ENCODE measurements at places on chromosomes 2 and 18. TPM values are rescaled to one million over a fixed set of nuclear protein-coding genes. Genes with fewer than 3 reads are reported as not detected.
A peak's percentile ranks its signal among the peaks of the same experiment; 100 is the strongest.

GRCh38 chr18:25736516-25736915 is 353.9 kb downstream of the SS18 start:
- DNase-seq, result no peak
- no peak overlapping the region for H3K27ac ChIP-seq
- peaks cover 35% of the 10 kb centered on the region for H3K27me3 ChIP-seq
- peaks cover 10% of the 10 kb centered on the region for H3K4me1 ChIP-seq

GRCh38 chr2:108632332-108633160 is 86.7 kb upstream of the RANBP2 start:
- no peaks in the 10 kb centered on the region for H3K27me3 ChIP-seq
- peaks cover 42% of the 10 kb centered on the region for H3K4me1 ChIP-seq
- H3K36me3 ChIP-seq, result no peaks in the 10 kb centered on the region
- no peak overlapping the region for H3K4me3 ChIP-seq

- no peaks in the 10 kb centered on the region for H3K27me3 ChIP-seq
- H3K36me3 ChIP-seq, result no peaks in the 10 kb centered on the region
Measured at GRCh38 chr2:240878341-240878936, 9.8 kb downstream of the AGXT start.

GRCh38 chr18:58067601-58068000 is 23.6 kb downstream of the NEDD4L start:
- H3K27ac ChIP-seq, result peak overlapping the region; percentile 24
- H3K4me3 ChIP-seq, result no peak overlapping the region
- no peak for DNase-seq
- H3K36me3 ChIP-seq, result peaks cover 30% of the 10 kb centered on the region

GRCh38 chr2:104444889-104445288 is 409.0 kb upstream of the POU3F3 start:
- no peaks in the 10 kb centered on the region for H3K4me1 ChIP-seq
- no peak overlapping the region for H3K27ac ChIP-seq
- no peaks in the 10 kb centered on the region for H3K36me3 ChIP-seq
- DNase-seq, result no peak
- H3K4me3 ChIP-seq, result no peak overlapping the region

- no peaks in the 10 kb centered on the region for H3K27me3 ChIP-seq
- peak overlapping the region; percentile 35 for H3K27ac ChIP-seq
- peak overlapping the region; percentile 63 for H3K4me3 ChIP-seq
- H3K4me1 ChIP-seq, result peaks cover 32% of the 10 kb centered on the region
- DNase-seq, result no peak
- no peaks in the 10 kb centered on the region for H3K36me3 ChIP-seq
Measured at GRCh38 chr2:231617059-231617926, 24.6 kb downstream of the TEX44 start.

Gene IL1R1
- total RNA-seq, result 31.7 TPM

Gene ATP6V1B1
- 8.6 TPM for total RNA-seq

- H3K4me1 ChIP-seq, result peaks cover 29% of the 10 kb centered on the region
- DNase-seq, result no peak
- H3K36me3 ChIP-seq, result no peaks in the 10 kb centered on the region
- H3K27ac ChIP-seq, result no peak overlapping the region
Measured at GRCh38 chr2:182068811-182069210, 83.2 kb downstream of the PPP1R1C start.

- H3K4me1 ChIP-seq, result peaks cover 21% of the 10 kb centered on the region
- H3K36me3 ChIP-seq, result no peaks in the 10 kb centered on the region
- H3K27me3 ChIP-seq, result peaks cover 3% of the 10 kb centered on the region
- H3K27ac ChIP-seq, result no peak overlapping the region
Measured at GRCh38 chr2:46863882-46864281, 51.7 kb downstream of the MCFD2 start.

- no peaks in the 10 kb centered on the region for H3K36me3 ChIP-seq
- H3K4me1 ChIP-seq, result no peaks in the 10 kb centered on the region
- H3K27me3 ChIP-seq, result no peaks in the 10 kb centered on the region
- no peak overlapping the region for H3K27ac ChIP-seq
- no peak overlapping the region for H3K4me3 ChIP-seq
Measured at GRCh38 chr2:184370954-184371353, 227.4 kb upstream of the ZNF804A start.

- H3K36me3 ChIP-seq, result no peaks in the 10 kb centered on the region
- no peak overlapping the region for H3K4me3 ChIP-seq
- no peak overlapping the region for H3K27ac ChIP-seq
- no peak for DNase-seq
- H3K4me1 ChIP-seq, result peaks cover 26% of the 10 kb centered on the region
Measured at GRCh38 chr2:215746226-215746886, 267.0 kb downstream of the MREG start.

DNA sequence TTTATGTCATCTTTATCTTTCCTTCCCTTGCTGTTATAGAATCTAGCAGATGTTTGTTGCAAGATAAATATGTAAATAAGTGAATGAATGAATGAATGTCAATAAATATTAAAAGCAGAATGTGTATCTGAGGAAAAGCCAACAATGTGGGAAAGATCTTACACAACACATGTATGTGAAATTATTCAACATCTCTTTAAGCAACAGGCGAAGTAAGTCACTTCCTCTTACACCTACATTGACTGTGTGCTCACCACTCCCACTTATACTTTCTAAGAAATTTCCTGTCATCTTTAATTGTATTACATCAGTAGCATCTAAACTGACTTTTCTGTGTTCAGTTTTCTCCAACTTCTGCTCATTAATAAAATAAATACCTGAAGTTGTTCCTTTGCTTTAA is 43.0 kb downstream of the RAD51AP2 start:
- peaks cover 3% of the 10 kb centered on the region for H3K27me3 ChIP-seq
- H3K27ac ChIP-seq, result no peak overlapping the region
- DNase-seq, result no peak

GRCh38 chr2:203870481-203870880 is 2.9 kb downstream of the CTLA4 start:
- H3K4me1 ChIP-seq, result peaks cover 8% of the 10 kb centered on the region
- peaks cover 28% of the 10 kb centered on the region for H3K27me3 ChIP-seq
- DNase-seq, result no peak
- H3K36me3 ChIP-seq, result no peaks in the 10 kb centered on the region
- no peak overlapping the region for H3K27ac ChIP-seq

Gene RUFY4
- total RNA-seq, result not detected

- H3K4me3 ChIP-seq, result no peak overlapping the region
- H3K4me1 ChIP-seq, result no peaks in the 10 kb centered on the region
- no peaks in the 10 kb centered on the region for H3K36me3 ChIP-seq
- H3K27me3 ChIP-seq, result no peaks in the 10 kb centered on the region
- H3K27ac ChIP-seq, result no peak overlapping the region
Measured at GRCh38 chr2:157337978-157338377, 12.4 kb upstream of the ERMN start.

Gene SPP2
- total RNA-seq, result not detected
